PC-3 (cell line): ENCODE measurements at places on chromosomes 4 and X. TPM values are rescaled to one million over a fixed set of nuclear protein-coding genes. Genes with fewer than 3 reads are reported as not detected.
A peak's percentile ranks its signal among the peaks of the same experiment; 100 is the strongest.

DNA sequence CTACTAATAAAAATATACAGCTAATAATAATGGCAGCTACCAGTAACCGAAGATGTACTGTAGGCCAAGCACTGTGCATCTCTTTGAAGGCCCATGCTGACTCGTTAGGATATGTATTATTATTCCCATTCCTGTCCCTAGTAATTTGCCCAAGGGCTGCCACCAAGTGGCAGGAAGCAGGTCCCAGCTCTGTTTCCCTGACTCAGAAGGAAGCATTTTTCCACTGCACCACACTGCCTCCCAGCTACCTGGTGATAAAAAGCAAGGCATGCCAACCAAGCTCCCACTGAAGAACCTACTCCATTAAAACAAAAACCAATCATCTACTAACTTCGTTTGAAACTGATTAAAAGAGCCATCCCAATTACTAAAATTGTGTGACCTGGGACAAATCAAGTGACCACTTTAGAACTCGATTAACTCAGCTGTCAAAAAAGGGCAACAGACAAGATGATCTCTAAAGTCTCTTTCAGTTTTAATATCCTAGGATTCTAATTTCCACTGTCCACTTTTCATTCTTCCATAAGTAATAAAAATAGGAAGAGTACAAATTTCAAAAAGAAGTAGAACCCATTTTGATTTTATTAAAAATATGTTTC, 24.3 kb upstream of the PGM2 start:
- no peaks in the 10 kb centered on the region for H3K4me1 ChIP-seq
- peak; percentile 84 for DNase-seq
- H3K27me3 ChIP-seq = no peaks in the 10 kb centered on the region
- no peaks in the 10 kb centered on the region for H3K36me3 ChIP-seq
- peak overlapping the region; percentile 32; the same call in 1 of the 2 replicates for H3K4me3 ChIP-seq

- no peak overlapping the region for H3K4me3 ChIP-seq
- H3K27me3 ChIP-seq = no peaks in the 10 kb centered on the region
- H3K36me3 ChIP-seq = no peaks in the 10 kb centered on the region
- no peak overlapping the region for H3K27ac ChIP-seq
Measured at GRCh38 chr4:156217236-156217635, 263.6 kb upstream of the CTSO start.

DNA sequence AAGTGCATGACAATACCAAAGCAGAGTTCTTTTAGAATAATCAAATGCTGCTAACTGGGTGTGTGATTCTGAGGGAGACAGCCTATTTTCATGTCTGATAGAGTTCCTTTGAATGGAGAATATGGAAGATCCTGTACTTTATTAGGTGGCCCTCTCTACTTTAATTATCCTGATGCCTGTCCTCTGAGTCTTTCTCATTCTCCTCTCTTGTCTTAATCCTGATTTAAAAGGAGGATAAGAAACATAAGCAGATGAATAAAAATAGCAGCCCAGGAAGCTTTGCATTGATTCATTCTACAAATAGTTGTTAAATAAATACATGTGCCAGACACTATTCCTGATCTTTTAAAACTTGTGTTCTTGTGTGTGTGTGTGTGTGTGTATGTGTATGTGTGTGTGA, 387.3 kb downstream of the SPRY1 start:
- peak; percentile 18 for DNase-seq
- H3K4me1 ChIP-seq = peaks cover 7% of the 10 kb centered on the region; the same call in 1 of the 2 replicates
- H3K4me3 ChIP-seq = no peak overlapping the region
- no peak overlapping the region for H3K27ac ChIP-seq
- no peaks in the 10 kb centered on the region for H3K27me3 ChIP-seq

GRCh38 chr4:73874386-73874785, 5.2 kb downstream of the CXCL1 start:
- no peak overlapping the region for H3K4me3 ChIP-seq
- H3K4me1 ChIP-seq = peaks cover 47% of the 10 kb centered on the region
- H3K27me3 ChIP-seq = no peaks in the 10 kb centered on the region
- H3K27ac ChIP-seq = no peak overlapping the region
- no peak for DNase-seq
- H3K36me3 ChIP-seq = no peaks in the 10 kb centered on the region

- DNase-seq = no peak
- no peaks in the 10 kb centered on the region for H3K36me3 ChIP-seq
- H3K27ac ChIP-seq = no peak overlapping the region
- no peak overlapping the region for H3K4me3 ChIP-seq
- peaks cover 11% of the 10 kb centered on the region for H3K4me1 ChIP-seq
- H3K27me3 ChIP-seq = no peaks in the 10 kb centered on the region
Measured at GRCh38 chr4:168812806-168813205, 197.2 kb downstream of the CBR4 start.

- H3K27me3 ChIP-seq = no peaks in the 10 kb centered on the region
- no peak overlapping the region for H3K4me3 ChIP-seq
- H3K36me3 ChIP-seq = peaks cover 18% of the 10 kb centered on the region; the same call in 1 of the 2 replicates
- H3K4me1 ChIP-seq = no peaks in the 10 kb centered on the region
- DNase-seq = no peak
Measured at GRCh38 chrX:54818221-54818620, 10.7 kb downstream of the MAGED2 start.

FLNA gene
- 2,058 and 3,170 TPM in 2 replicates for total RNA-seq

DNA sequence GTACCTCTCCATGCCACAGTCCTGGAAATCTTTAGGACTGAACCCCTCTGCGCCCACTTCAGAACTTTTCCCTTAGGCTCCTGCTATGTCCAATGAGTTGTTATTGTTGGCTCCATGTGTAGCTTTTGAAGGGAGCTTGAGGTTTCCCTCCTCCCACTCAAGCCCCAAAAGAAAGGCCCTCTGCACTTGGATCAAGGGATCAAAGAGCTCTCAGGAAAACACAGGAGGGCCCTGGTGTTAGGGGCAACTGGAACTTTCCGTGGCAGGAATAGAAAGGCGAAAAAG, 135.0 kb downstream of the RASL11B start:
- DNase-seq = no peak
- no peaks in the 10 kb centered on the region for H3K4me1 ChIP-seq
- no peak overlapping the region for H3K27ac ChIP-seq
- H3K4me3 ChIP-seq = no peak overlapping the region
- no peaks in the 10 kb centered on the region for H3K36me3 ChIP-seq

- H3K36me3 ChIP-seq = no peaks in the 10 kb centered on the region
- no peaks in the 10 kb centered on the region for H3K4me1 ChIP-seq
- no peak overlapping the region for H3K4me3 ChIP-seq
- H3K27ac ChIP-seq = no peak overlapping the region
- no peaks in the 10 kb centered on the region for H3K27me3 ChIP-seq
Measured at GRCh38 chr4:158411269-158411668, 110.4 kb upstream of the RXFP1 start.

SMPX gene
- total RNA-seq = not detected in 2 replicates

GRCh38 chrX:110218591-110218990, 99.3 kb downstream of the AMMECR1 start:
- peaks cover 39% of the 10 kb centered on the region for H3K4me1 ChIP-seq
- H3K36me3 ChIP-seq = 0 out of 2 replicates have a peak, but pooled peaks cover 3% of the 10 kb centered on the region
- no peak overlapping the region for H3K4me3 ChIP-seq
- H3K27me3 ChIP-seq = no peaks in the 10 kb centered on the region
- no peak for DNase-seq

- no peaks in the 10 kb centered on the region for H3K4me1 ChIP-seq
- peak; percentile 13 for DNase-seq
- H3K36me3 ChIP-seq = no peaks in the 10 kb centered on the region
- H3K4me3 ChIP-seq = no peak overlapping the region
Measured at GRCh38 chr4:30912098-30912714, 192.0 kb downstream of the PCDH7 start.

DNA sequence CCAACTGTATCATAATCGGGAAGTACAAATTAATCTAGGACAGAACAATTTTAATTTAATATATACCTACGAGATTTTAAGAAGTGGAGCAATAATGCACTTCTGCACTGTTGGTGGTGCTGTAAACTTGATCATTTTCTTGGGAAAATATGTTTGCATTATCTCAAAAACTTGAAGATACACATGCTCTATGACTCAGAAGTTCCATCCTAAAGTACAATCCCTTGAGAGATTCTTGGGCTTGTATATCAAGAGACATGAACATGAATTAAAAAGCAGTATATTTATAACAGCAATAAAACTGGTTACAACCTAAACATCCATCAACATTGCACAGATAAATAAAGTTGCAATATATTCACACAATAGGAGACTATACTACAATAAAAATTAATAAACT, 168.8 kb downstream of the CLCN4 start:
- H3K36me3 ChIP-seq = no peaks in the 10 kb centered on the region
- H3K4me1 ChIP-seq = peaks cover 9% of the 10 kb centered on the region
- H3K27me3 ChIP-seq = no peaks in the 10 kb centered on the region
- no peak for DNase-seq

DNA sequence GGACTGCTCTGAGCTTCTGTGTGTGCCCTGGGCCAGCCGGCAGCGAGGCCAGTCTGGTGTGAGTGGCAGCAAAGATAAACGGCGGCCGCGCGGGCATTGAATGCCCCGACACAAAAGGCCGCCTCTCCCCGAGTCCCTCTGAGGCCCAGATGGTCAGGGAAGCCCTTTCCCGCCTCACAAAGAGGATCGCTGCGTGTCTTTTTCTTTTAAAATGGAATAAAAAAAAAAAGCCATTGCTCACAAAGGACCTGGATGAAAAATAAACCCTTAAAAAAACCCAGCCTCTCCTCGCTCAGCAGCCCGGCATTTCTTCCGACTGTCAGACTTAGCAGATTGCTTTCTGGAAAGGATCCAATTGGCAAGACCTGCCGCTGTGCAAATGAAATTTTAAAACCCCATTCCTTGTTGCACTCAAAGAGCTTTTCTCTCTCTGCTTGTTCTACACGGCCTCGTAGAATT, 578.7 kb downstream of the BCOR start:
- no peak overlapping the region for H3K27ac ChIP-seq
- DNase-seq = peak; percentile 2
- H3K4me1 ChIP-seq = no peaks in the 10 kb centered on the region
- H3K27me3 ChIP-seq = peaks cover 29% of the 10 kb centered on the region
- H3K36me3 ChIP-seq = no peaks in the 10 kb centered on the region

DNA sequence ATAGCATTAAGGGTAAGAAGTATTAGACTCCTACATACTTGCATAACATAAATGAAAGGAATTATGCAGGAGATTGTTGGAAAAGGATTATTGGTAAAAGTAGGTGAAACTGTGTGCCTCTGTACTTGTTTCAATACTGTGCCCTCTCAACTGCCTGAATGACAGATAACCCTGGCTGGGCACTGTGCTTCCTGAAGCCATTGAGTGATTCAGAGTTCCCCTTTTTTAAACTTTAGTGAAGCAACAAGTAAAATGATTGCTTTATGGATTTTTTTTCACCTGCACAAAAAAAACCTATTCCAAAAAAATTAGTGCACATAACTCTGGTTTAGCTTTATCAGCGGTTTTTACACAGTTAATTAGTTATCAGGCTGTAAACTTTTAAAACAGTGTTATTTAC, 204.8 kb downstream of the TRAM1L1 start:
- no peak overlapping the region for H3K27ac ChIP-seq
- H3K36me3 ChIP-seq = no peaks in the 10 kb centered on the region
- H3K27me3 ChIP-seq = no peaks in the 10 kb centered on the region
- H3K4me1 ChIP-seq = no peaks in the 10 kb centered on the region
- DNase-seq = no peak

GPRASP1 gene
- 0.58 and 2.5 TPM in 2 replicates for total RNA-seq

EREG gene
- total RNA-seq = 1.3 and 2.2 TPM in 2 replicates

GRCh38 chrX:46311581-46312120, 233.6 kb downstream of the ZNF674 start:
- H3K36me3 ChIP-seq = no peaks in the 10 kb centered on the region
- no peaks in the 10 kb centered on the region for H3K27me3 ChIP-seq
- DNase-seq = no peak
- peaks cover 2% of the 10 kb centered on the region for H3K4me1 ChIP-seq
- no peak overlapping the region for H3K27ac ChIP-seq
- H3K4me3 ChIP-seq = no peak overlapping the region

- DNase-seq = no peak
- no peaks in the 10 kb centered on the region for H3K36me3 ChIP-seq
- no peaks in the 10 kb centered on the region for H3K4me1 ChIP-seq
- no peaks in the 10 kb centered on the region for H3K27me3 ChIP-seq
- H3K27ac ChIP-seq = no peak overlapping the region
Measured at GRCh38 chr4:164761746-164762275, 7.9 kb downstream of the SMIM31 start.

GRCh38 chr4:77893451-77893850, 30.8 kb downstream of the MRPL1 start:
- H3K27ac ChIP-seq = no peak overlapping the region
- no peak overlapping the region for H3K4me3 ChIP-seq
- H3K36me3 ChIP-seq = peaks cover 4% of the 10 kb centered on the region; the same call in 1 of the 2 replicates
- DNase-seq = no peak
- H3K4me1 ChIP-seq = no peaks in the 10 kb centered on the region

GRCh38 chr4:2341911-2342652, 76.4 kb downstream of the ZFYVE28 start:
- no peak overlapping the region for H3K4me3 ChIP-seq
- H3K27me3 ChIP-seq = no peaks in the 10 kb centered on the region
- H3K27ac ChIP-seq = no peak overlapping the region
- DNase-seq = no peak
- H3K36me3 ChIP-seq = no peaks in the 10 kb centered on the region
- no peaks in the 10 kb centered on the region for H3K4me1 ChIP-seq

GRCh38 chrX:110684653-110685052, 111.0 kb downstream of the CHRDL1 start:
- peak; percentile 39 for DNase-seq
- no peak overlapping the region for H3K27ac ChIP-seq
- H3K36me3 ChIP-seq = no peaks in the 10 kb centered on the region
- H3K4me3 ChIP-seq = no peak overlapping the region
- no peaks in the 10 kb centered on the region for H3K4me1 ChIP-seq

TRIM61 gene
- total RNA-seq = not detected in 2 replicates

GRCh38 chrX:57904176-57904880, 5.9 kb downstream of the ZXDA start:
- no peak for DNase-seq
- no peaks in the 10 kb centered on the region for H3K27me3 ChIP-seq
- no peak overlapping the region for H3K27ac ChIP-seq
- no peaks in the 10 kb centered on the region for H3K36me3 ChIP-seq
- no peak overlapping the region for H3K4me3 ChIP-seq

QRFPR gene
- not detected in 2 replicates for total RNA-seq

STARD8 gene
- total RNA-seq = 0.69 and 0.91 TPM in 2 replicates

PASD1 gene
- total RNA-seq = not detected in 2 replicates

GRCh38 chrX:103453655-103454054, 65.6 kb downstream of the RAB40A start:
- H3K4me1 ChIP-seq = peaks cover 12% of the 10 kb centered on the region
- H3K27me3 ChIP-seq = no peaks in the 10 kb centered on the region
- peak; percentile 92 for DNase-seq
- H3K27ac ChIP-seq = peak overlapping the region; percentile 84
- H3K36me3 ChIP-seq = no peaks in the 10 kb centered on the region

DNA sequence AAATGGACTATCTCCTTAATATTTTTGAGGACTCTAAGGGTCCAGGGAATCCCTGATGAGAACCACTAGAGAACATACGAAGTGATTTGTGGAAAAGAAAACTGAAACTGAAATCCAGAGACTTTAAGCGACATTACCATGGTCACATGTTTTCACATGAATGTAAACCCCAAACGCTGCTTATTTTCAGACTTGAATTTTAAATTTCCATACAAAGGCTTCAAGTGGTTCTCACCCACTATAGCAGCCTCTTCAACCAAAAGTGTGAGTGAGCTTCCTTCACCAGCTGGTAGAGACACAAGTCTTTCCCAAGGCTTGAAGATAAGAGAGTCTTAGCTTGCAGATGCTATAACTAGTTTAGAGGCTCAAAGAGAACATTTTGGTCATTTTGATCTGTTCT, 232.7 kb downstream of the MGST2 start:
- no peak overlapping the region for H3K4me3 ChIP-seq
- no peaks in the 10 kb centered on the region for H3K36me3 ChIP-seq
- no peaks in the 10 kb centered on the region for H3K27me3 ChIP-seq
- peaks cover 18% of the 10 kb centered on the region for H3K4me1 ChIP-seq

ZBTB49 gene
- 1.1 and 3.2 TPM in 2 replicates for total RNA-seq

GRCh38 chrX:150205011-150205410, 158.1 kb upstream of the MAMLD1 start:
- DNase-seq = no peak
- H3K4me3 ChIP-seq = no peak overlapping the region
- H3K27me3 ChIP-seq = no peaks in the 10 kb centered on the region
- H3K4me1 ChIP-seq = peaks cover 21% of the 10 kb centered on the region
- no peak overlapping the region for H3K27ac ChIP-seq
